ENCODE measurements at places on chromosomes 16 and 17.
A peak's percentile ranks its signal among the peaks of the same experiment; 100 is the strongest.

GRCh38 chr17:80252871-80253270, 7.8 kb upstream of the RNF213 start:
- no peak for DNase-seq

DNA sequence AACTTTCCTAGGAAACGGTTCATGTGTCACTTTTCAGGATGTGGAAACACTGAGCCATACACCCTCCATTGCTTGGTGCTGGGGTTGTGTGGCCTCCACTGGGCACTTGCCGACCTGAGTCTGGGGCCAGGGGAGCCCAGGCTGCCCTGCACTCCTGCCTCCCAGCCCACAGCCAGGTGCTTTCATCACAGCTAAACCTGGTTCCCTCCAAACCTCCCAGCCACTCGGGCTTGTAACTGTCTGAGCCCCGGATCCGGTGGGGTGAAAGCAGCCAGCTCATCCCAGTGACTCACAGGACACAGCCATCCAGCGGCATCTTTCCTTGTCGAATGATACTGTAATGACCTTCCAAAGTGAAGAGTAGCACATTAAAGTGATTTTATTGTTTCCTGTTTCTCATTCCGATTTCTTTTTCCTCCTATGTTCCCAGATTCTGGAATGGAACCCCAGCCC, 19.8 kb downstream of the CARHSP1 start:
- DNase-seq, result peak; percentile 76

DNA sequence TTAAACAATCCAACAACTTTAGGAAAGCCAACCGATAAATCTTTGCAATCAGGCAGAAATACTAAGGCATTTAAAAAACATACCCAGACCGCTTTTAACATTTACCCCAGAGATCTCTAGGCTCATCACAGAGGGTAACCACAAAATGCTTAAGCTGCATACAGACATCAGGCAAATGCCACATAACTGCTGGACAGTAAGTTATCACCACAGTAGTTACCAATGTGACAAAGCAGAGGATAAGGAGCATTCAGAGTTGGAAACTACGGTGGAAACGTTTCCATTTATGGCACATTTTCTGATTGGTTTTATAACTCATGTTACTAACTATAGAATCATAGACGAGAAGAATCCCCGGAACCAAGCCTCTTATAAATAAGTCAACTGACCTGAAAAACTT, 77.5 kb downstream of the KANSL1 start:
- peak; percentile 85 for DNase-seq

- DNase-seq, result no peak
Measured at GRCh38 chr17:55479903-55480302, 31.3 kb downstream of the SMIM36 start.

DNA sequence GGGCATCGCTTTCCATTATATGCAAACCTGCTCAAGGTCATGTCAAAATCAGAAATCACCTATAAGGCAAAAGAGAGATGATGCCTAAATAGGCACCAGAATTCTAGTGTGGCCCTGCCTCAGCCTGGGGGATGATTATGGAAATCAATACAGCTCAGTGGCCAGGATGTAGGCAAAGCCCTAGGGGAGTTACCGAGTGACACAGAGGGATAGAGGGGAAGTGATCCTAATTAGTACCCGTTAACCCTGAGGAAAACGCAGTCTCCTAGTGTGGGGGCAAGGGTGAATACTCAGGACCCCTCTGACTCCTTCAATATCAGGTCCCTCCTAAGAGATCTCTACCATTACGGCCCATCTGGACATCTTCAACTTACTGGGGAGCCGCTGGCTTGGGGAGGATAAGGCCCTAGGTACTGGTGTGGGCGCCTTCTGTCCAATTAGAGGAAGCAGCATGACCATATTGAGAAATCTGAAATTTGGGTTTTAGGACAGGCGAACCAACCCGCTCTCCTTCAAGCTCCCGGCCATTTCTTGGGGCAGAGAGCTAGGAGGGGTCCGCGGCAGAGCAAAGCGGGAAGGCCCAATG, 725 bp downstream of the NT5C3B start:
- DNase-seq, result no peak

- no peak for DNase-seq
Measured at GRCh38 chr16:48244863-48245195, 729 bp downstream of the LONP2 start.

- DNase-seq, result peak; percentile 70
Measured at GRCh38 chr17:16287563-16288027, 65.7 kb downstream of the CENPV start.

GRCh38 chr17:16662936-16663335, 9.3 kb upstream of the ZNF624 start:
- no peak for DNase-seq

- DNase-seq, result peak; percentile 88
Measured at GRCh38 chr17:73770115-73770848, 126.0 kb upstream of the SDK2 start.
